HAP-1 (cell line): ENCODE measurements at places on chromosomes 11 and 22.

DNA sequence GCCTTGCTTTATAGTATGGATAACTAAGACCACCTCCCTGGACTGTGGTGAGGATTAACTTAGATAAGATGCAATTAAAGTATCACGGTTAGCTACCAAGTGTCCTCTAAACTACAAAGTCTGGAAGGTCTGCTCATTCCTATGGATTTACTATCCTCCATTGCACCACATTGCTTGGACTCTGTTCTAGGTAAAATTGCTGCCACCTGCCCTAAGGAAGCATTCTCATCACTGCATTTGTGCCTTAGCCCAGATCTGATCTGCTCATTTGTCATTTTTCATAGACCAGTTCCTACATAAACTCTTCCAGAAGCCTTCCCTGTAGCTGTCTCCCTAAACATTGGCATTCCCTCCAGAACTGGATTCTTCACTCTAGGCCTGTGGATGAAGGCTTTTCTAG lies 380.0 kb downstream of the INSC start:
- DNase-seq: no peak

- DNase-seq: no peak
Measured at GRCh38 chr11:3154001-3154599, 11.0 kb downstream of the OSBPL5 start.

DNA sequence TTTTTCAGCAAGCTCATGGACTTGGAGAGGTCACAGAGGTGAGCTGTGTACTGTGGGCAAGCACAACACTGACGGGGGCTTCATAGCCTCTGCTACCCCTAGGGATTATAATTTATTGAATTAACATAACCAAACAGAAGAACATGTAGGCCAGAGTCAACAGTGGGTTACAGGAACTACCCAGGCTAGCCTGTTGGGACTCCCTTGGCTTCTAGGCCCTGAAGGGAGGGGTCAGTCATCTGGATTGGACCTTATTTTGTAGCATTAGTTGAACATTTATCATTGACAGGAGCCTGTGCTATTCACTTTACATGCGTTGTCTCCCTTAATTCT lies 56.9 kb downstream of the KREMEN1 start:
- DNase-seq: no peak

DNA sequence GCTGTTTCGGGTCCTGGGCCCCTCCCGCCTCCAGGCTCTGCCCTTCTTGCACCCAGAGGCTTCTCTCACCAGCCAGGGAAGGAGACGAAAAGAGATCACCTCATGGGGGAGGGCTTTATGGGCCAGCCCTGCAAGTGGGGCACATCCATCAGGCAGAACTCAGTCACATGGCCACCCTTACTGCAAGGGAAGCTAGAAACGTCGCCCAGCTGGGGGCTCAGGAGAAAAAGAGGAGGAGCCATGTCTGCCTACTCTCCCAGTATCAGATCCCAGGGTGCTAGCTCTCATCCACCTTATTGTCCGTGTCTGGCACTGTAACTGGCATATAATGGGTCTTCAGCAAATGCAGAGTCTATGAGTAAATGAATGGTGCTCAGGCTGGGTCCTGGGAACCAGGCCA lies 24.2 kb downstream of the MFNG start:
- DNase-seq: no peak

DNA sequence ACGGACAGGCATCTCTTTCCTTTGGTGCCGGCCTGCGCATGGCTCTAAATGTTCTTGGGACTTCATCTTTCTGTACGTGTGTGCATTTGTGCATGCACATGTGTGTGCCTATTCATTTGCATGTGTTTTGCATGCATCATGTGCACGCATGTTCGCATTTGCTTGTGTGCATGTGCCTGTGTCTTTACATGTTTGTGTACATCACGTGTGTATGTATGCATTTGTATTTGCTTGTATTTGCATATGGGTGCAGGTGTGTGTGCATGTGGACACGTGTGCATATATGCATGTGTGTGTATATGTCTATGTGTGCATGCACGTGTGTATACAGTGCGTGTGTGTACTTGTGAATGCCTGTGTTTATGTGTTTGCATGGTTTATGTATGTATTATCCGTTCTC lies 13.5 kb upstream of the FADD start:
- DNase-seq: no peak

GRCh38 chr22:35986088-35986487 lies 42.5 kb downstream of the RBFOX2 start:
- DNase-seq: no peak

DNA sequence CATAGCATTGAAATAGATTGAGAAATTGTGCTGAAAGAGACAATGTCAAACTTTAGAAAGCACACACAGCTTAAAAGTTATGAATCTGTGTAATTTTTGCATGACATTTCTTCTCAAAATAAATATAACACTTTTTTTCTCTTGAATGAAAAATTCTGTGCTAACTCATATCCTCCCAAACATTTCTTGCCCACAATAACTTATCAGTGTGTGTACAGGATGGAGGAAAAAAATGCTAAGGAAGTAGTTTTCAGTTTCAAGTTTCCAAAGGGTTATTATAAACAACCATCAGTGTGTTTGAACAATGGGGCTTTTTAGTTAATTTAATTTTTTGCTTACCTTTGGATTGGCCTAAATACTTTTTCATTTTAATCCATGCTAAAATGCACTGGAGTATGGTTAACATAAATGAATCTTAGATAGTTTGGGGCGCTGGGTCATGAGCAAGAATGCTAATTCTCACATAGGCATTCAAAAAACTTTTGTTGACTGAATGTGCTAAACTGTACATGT lies 82.9 kb upstream of the ARHGAP20 start:
- no peak for DNase-seq

DNA sequence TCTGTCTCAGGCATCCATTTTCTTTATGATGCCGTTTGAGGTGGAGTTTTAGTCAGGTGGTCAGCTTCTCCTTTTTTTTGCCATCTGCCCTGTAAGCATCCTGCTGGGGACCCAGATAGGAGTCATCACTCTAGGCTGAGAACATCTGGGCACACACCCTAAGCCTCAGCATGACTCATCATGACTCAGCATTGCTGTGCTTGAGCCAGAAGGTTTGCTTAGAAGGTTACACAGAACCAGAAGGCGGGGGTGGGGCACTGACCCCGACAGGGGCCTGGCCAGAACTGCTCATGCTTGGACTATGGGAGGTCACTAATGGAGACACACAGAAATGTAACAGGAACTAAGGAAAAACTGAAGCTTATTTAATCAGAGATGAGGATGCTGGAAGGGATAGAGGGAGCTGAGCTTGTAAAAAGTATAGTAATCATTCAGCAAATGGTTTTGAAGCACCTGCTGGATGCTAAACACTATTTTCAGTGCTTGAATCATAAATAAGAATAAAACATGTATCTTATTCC lies 10.9 kb upstream of the HBE1 start:
- DNase-seq: peak; percentile 7

GRCh38 chr11:121523581-121524232 lies 70.9 kb upstream of the SORL1-AS1 start:
- DNase-seq: no peak

- DNase-seq: no peak
Measured at GRCh38 chr22:40113696-40114095, 64.0 kb upstream of the TNRC6B start.

GRCh38 chr11:96265220-96265737 lies 77.7 kb downstream of the MAML2 start:
- DNase-seq: no peak

GRCh38 chr11:75705541-75705940 lies 12.1 kb upstream of the MOGAT2 start:
- DNase-seq: no peak

- peak; percentile 13 for DNase-seq
Measured at GRCh38 chr11:36622431-36623136, 24.5 kb upstream of the RAG2 start.

DNA sequence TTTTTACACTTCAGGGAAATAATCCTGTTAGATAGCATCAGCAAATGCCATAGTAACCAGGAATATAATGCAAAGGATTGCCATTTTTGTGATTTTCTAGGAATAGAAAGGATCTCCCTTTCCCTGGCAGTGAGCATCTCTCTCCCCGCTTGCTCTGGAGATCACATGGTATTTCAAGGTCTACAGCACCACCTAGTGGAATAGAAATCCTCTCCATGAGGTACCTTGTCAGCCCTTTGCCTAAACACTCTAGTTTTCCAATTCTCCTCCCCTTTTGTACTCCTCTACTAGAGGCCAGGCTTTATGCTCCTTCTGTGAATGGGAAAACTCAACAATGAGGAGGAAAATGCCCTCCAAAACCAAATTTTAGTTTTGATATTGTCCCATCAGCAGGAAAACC lies 78.4 kb downstream of the XRRA1 start:
- DNase-seq: peak; percentile 20

DNA sequence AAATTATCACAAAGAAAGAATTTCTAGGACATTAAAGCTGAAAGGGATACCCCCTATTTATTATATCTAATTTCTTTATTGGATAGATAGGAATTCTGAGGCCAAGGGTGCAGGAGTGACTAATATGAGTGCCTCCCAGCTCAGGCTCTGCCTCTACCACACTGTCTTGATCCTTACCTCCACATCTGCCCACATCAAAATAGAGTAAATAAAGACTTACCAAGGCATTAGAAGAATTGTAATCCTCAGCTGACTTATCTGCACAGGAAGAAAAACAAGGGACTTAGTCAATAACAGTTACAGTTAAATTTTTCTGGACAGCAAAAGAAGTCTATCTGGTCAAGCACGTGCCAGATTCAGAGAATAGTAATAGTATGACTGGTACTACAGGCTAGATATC lies 72.6 kb upstream of the GDPD4 start:
- no peak for DNase-seq

DNA sequence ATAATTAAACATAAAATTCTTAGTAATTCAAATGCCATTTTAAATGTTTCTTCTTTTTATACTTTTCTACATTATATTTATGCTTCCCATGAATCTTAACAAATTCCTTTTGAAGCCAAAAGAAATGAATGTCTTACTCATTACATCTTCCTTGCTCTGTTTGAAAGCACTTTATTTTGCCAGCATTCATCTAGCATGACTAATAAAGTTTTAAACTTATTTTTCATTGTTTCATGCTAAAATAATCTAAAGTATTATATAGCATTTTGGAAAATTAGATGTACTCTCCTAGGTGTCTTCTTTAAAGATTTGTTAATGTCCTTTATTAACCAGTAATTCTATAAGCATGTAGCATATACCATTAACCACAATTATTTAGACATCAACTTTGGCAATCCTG lies 9.7 kb upstream of the PIWIL4 start:
- no peak for DNase-seq

GRCh38 chr11:85723088-85723487 lies 37.1 kb upstream of the CCDC89 start:
- DNase-seq: no peak

DNA sequence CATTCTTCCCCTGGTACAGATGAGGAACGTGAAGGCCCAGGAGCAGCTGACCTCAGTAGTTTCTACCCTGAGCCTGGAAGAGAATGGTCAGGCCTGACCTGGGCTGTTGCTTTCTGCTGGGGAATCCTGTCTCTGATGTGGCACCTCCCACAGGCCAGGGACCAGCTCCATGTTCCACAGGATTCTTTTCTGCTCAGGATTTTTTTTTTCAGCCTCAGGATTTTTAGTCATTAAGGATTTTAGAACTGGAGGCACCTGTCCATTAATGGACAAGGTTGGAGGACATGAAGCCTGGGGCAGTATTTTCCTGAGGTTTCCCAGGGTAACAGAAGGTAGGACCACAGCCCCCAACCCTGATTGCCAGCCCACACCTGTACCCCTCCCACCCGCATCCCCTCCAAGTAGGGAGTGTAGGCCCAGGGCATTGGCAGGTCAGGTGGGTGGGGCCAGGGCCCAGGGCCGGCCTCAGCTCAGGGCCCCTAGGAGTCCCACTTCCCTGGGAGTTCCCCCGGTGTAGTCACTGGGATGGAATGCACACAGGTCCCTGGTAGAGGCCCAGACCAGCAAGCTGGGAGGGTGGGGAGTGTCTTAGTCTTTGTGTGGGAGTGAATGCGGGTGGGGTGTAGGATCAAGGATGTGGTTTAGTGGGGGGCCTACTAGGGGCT lies 16.1 kb downstream of the BIK start:
- DNase-seq: no peak

GRCh38 chr11:104015649-104016415 lies 20.6 kb upstream of the DDI1 start:
- no peak for DNase-seq

GRCh38 chr11:92322225-92322624 lies 97.6 kb downstream of the FAT3 start:
- DNase-seq: no peak

GRCh38 chr22:32561756-32562155 lies 87.1 kb downstream of the FBXO7 start:
- DNase-seq: no peak

DNA sequence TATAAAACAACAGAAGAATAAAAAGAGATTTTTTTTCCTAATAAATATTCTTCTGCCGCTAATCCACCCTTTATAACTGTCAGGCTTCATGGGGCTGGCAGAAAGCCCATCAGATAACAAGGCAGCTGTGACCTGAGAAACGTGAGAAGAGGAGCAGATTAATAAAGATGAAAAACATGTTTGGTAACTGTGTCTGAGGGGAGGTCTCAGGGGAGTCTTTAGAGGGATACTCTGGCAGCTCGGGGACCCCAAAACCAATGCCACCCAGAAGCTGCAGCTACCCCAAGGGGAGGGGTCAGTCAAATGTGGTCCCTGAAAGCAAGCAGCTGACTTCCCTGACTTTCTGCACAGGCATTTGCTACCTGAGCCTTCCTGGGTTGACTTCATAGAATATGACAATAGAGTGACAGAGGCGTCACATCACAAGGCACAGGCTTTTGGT lies 48.4 kb upstream of the POU2AF1 start:
- DNase-seq: peak; percentile 66

DNA sequence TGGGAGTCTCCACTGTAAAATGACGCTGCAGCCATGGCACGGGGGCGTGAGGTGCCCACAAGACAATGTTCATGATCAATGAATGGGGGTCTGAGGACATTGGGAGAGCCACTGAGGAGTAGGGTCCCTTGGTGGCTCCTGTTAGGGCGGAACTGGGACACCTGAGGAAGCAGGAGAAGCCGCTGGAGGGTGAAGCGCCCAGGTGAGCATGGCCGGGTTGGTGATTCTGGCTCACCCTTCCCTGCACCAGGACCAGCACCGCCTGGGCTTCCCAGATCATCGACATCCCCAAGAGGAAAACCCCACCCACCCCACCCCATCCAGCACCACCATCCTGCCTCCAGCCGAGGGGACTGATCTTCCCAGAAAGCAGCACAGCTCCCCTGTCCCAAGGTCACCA lies 30.6 kb downstream of the SHANK2 start:
- no peak for DNase-seq

DNA sequence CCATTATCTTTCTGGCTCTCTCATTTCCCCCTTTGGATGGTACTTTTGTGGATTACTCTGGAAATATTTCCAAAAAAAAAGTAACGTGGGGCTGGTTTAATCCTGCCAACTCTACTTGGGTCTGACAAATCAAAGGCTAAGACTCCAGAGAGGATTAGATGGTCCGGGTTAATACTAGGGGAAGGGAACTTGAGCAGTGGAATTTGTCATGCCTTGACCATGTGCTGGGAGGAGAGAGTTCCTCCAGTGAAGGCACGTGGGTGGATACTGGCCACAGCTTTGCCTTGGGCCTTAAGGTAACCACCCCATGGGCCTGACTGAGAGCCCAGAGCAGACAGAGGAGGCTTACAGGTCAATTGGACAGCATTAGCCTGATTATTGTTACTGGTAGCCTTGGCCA lies 120.3 kb downstream of the NAV2 start:
- DNase-seq: no peak
